Endothelial cell of umbilical vein (primary cell): ENCODE measurements at places on chromosomes 12 and 14. TPM values are rescaled to one million over a fixed set of nuclear protein-coding genes. Genes with fewer than 3 reads are reported as not detected.

- DNase-seq: peak; percentile 71
- H3K27ac ChIP-seq: peak overlapping the region; percentile 83
- H3K36me3 ChIP-seq: no peaks in the 10 kb centered on the region
- H3K4me1 ChIP-seq: peaks cover 19% of the 10 kb centered on the region
- no peak overlapping the region for H3K4me3 ChIP-seq
These were observed 794.3 kb upstream of the NOVA1 start for GRCh38 chr14:27392153-27392552.

- no peaks in the 10 kb centered on the region for H3K27me3 ChIP-seq
- peak; percentile 34 for DNase-seq
- peaks cover 4% of the 10 kb centered on the region for H3K4me1 ChIP-seq
- H3K27ac ChIP-seq: no peak overlapping the region
These were observed 58.9 kb upstream of the EEA1 start for GRCh38 chr12:92987846-92988621.

- H3K27ac ChIP-seq: no peak overlapping the region
- DNase-seq: no peak
- no peak overlapping the region for H3K4me3 ChIP-seq
- no peaks in the 10 kb centered on the region for H3K27me3 ChIP-seq
- H3K36me3 ChIP-seq: no peaks in the 10 kb centered on the region
- H3K4me1 ChIP-seq: no peaks in the 10 kb centered on the region
These were observed 7.7 kb upstream of the TMEM132D start for GRCh38 chr12:129911428-129912049.

Gene CPSF6
- 53.8 and 55.8 TPM in 2 replicates for polyA plus RNA-seq

GRCh38 chr14:97956581-97957340, 1159.6 kb downstream of the VRK1 start:
- H3K4me3 ChIP-seq: no peak overlapping the region
- H3K4me1 ChIP-seq: no peaks in the 10 kb centered on the region
- H3K36me3 ChIP-seq: no peaks in the 10 kb centered on the region

Gene MARCHF9
- 4.8 and 5.8 TPM in 2 replicates for polyA plus RNA-seq

GRCh38 chr14:89158701-89159100, 258.3 kb downstream of the FOXN3 start:
- H3K36me3 ChIP-seq: peaks cover 11% of the 10 kb centered on the region
- no peak for DNase-seq
- no peaks in the 10 kb centered on the region for H3K27me3 ChIP-seq
- no peaks in the 10 kb centered on the region for H3K4me1 ChIP-seq
- H3K27ac ChIP-seq: no peak overlapping the region

- no peaks in the 10 kb centered on the region for H3K4me1 ChIP-seq
- H3K27me3 ChIP-seq: peaks cover 10% of the 10 kb centered on the region
- DNase-seq: no peak
These were observed 18.3 kb upstream of the VSX2 start for GRCh38 chr14:74220991-74221390.

GRCh38 chr14:67579040-67579439, 21.0 kb downstream of the PIGH start:
- no peaks in the 10 kb centered on the region for H3K27me3 ChIP-seq
- no peaks in the 10 kb centered on the region for H3K4me1 ChIP-seq
- no peak for DNase-seq
- no peak overlapping the region for H3K4me3 ChIP-seq
- no peaks in the 10 kb centered on the region for H3K36me3 ChIP-seq

DNA sequence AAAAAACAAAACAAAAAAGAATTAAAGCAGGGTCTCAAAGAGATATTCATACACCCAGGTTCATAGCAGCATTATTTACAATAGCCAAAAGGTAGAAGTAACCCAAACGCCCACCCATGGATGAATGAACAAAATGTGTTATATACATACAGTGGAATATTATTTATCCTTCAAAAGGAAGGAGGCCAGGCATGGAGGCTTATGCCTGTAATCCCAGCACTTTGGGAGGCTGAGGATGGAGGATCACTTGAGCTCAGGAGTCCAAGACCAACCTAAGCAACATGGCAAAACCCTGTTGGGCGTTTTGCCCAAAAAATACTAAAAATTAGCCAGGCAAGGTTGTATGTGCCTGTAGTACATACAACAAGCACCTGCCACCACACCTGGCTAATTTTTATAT, 4.6 kb downstream of the METTL3 start:
- H3K36me3 ChIP-seq: peaks cover 15% of the 10 kb centered on the region
- no peak overlapping the region for H3K4me3 ChIP-seq
- H3K27me3 ChIP-seq: no peaks in the 10 kb centered on the region
- no peak for DNase-seq
- peaks cover 11% of the 10 kb centered on the region for H3K4me1 ChIP-seq
- H3K27ac ChIP-seq: no peak overlapping the region

Gene SLC6A13
- 0.14 TPM in 1 of 2 replicates, not detected in the other for polyA plus RNA-seq

GRCh38 chr12:129371268-129371667, 518.0 kb downstream of the GLT1D1 start:
- no peaks in the 10 kb centered on the region for H3K36me3 ChIP-seq
- no peaks in the 10 kb centered on the region for H3K27me3 ChIP-seq
- no peak overlapping the region for H3K27ac ChIP-seq
- no peaks in the 10 kb centered on the region for H3K4me1 ChIP-seq
- DNase-seq: no peak
- H3K4me3 ChIP-seq: no peak overlapping the region

Gene FAM181A
- not detected in 2 replicates for polyA plus RNA-seq

DNA sequence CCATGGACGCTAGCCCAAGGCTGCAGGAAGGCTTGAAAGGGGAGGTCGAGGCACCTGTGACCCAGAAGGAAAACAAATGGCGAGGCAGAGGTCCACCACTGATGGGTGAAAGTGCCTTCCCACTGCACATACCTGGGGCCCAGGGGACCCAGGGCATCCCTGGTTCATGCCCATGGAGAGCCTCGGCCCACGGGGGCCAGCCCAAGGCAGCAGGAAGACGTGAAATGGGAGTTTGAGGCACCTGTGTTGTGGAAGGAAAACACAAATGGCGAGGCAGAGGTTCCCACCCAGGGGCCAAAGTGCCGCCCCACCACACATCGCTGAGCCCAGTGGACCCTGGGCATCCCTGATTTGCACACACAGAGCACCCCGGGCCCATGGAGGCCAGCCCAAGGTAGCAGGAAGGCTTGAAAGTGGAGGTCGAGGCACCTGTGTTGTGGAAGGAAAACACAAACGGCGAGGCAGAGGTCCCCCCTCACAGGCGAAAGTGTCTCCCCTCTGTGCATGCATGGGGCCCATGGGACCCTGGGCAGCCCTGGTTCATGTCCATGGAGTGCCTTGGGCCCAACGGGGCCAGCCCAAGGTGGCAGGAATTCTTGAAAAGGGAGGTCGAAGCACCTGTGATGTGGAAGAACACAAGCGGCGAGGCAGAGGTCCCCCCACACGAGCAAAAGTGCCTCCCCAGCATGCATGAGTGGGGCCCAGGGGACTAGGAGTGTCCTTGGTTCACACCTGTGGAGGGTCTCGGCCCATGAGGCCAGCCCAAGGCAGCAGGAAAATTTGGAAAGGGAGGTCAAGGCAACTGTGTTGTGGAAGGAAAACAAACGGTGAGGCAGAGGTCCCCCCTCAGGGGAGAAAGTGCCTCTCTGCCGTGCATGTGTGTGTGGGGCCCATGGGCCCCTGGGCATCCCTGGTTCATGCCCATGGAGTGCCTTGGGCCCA, 383.3 kb downstream of the ALG10 start:
- H3K4me3 ChIP-seq: no peak overlapping the region
- DNase-seq: no peak
- H3K27ac ChIP-seq: no peak overlapping the region
- H3K4me1 ChIP-seq: no peaks in the 10 kb centered on the region
- H3K27me3 ChIP-seq: no peaks in the 10 kb centered on the region

GRCh38 chr12:27331927-27332324, 710 bp upstream of the BMAL2 start:
- peaks cover 28% of the 10 kb centered on the region for H3K4me1 ChIP-seq
- peak overlapping the region; percentile 73 for H3K27ac ChIP-seq
- peak overlapping the region; percentile 86 for H3K4me3 ChIP-seq
- peak; percentile 44 for DNase-seq

Gene CHFR
- polyA plus RNA-seq: 45.4 and 57.0 TPM in 2 replicates

Gene NXPH4
- 0.07 TPM in 1 of 2 replicates, not detected in the other for polyA plus RNA-seq

- peak overlapping the region; percentile 82 for H3K27ac ChIP-seq
- DNase-seq: peak; percentile 57
- H3K4me3 ChIP-seq: peak overlapping the region; percentile 98
- peaks cover 38% of the 10 kb centered on the region for H3K4me1 ChIP-seq
- no peaks in the 10 kb centered on the region for H3K36me3 ChIP-seq
- no peaks in the 10 kb centered on the region for H3K27me3 ChIP-seq
These were observed 521 bp downstream of the MAP4K5 start for GRCh38 chr14:50531595-50532501.
